ENCODE measurements at places on chromosomes 16 and 17.

- no peak for DNase-seq
These were observed 33.7 kb downstream of the CPSF4L start for GRCh38 chr17:73227944-73228343.

DNA sequence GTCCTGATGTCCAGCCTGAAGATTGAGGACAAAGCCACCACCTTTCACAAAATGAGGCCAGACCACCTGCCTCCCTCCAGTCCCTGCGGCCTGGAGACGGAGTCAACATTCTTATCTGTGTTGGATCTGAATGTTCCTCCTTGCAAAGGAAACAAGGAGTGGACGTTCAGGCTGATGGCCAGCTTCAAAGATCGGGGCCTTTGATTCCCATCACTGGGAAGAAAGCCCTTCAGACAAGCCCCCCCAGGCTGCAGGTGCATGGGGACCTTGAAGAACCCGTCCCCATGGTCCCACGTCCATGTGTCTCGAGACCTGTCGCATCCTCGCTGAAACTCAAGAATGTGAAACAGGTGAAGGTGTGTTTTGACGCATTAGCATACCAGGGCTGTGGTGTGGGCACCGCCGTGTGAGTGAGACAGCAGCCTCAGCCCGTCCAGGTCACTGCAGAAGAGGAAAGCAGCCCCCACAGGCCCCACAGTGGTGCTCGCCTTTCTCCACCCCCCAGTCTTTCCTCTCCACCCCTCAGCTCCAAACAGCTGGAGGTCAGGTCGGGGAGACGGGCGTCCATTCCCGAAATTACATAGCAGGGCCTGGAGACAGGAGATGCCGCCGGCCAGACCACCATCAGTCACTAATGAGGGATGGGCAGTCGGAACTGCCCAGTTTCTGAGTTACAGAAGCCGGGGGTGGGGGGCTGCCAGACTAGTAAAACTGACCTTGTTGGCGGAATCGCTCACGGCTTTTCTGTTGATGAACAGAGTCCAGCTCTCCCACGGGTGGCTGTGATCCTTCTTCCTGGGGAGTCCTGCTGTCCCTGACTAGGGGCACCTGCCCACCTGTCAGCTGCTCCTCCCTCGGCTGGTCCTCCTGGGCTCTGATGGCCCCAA lies 877 bp upstream of the CSNK1D start:
- no peak for DNase-seq

GRCh38 chr17:31467502-31468256 lies 76.2 kb downstream of the RAB11FIP4 start:
- DNase-seq, result no peak

DNA sequence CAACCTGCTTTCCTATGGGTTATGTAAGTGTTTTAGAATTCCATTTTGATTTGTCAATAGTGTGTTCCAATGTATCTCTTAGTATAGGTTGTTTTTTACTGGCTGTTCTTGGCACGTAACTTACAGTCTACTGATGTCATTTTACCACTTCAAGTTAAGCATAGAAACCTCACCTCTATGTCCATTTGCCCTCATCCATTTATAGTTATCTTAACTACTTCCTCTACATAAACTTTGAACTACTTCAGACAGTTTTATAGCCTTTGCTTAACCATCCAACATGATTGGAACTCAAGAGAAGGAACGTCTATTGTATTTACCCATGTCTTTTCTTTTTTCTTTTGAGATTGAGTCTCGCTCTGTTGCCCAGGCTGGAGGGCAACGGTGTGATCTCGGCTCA lies 64.5 kb upstream of the GNG13 start:
- DNase-seq, result no peak

- no peak for DNase-seq
These were observed 165.3 kb upstream of the DYNLRB2 start for GRCh38 chr16:80375513-80375912.

GRCh38 chr16:18068477-18068876 lies 268.1 kb downstream of the NPIPA8 start:
- DNase-seq, result no peak

- no peak for DNase-seq
These were observed 28.1 kb downstream of the BANP start for GRCh38 chr16:87979352-87979751.

- no peak for DNase-seq
These were observed 18.5 kb downstream of the SLC16A3 start for GRCh38 chr17:82247182-82247823.

- no peak for DNase-seq
These were observed 143.1 kb upstream of the SDK2 start for GRCh38 chr17:73787076-73788059.

DNA sequence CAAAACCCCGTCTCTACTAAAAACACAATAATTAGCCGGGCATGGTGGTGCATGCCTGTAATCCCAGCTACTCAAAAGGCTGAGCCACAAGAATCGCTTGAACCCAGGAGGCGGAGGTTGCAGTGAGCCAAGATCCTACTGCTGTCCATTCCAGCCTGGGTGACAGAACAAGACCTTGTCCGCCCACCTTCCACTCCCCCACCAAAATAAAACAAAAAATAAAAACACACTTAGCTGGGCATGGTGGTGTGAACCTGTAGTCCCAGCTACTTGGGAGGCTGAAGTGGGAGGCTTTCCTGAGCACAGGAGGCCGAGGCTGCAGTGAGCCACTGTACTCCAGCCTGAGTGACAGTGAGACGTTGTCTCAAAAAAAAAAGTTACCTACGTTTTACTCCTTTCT lies 3.2 kb downstream of the PPM1E start:
- no peak for DNase-seq

- no peak for DNase-seq
These were observed 26.2 kb downstream of the ANKRD40 start for GRCh38 chr17:50681263-50682200.
